ENCODE measurements at places on chromosomes 16 and 17.

DNA sequence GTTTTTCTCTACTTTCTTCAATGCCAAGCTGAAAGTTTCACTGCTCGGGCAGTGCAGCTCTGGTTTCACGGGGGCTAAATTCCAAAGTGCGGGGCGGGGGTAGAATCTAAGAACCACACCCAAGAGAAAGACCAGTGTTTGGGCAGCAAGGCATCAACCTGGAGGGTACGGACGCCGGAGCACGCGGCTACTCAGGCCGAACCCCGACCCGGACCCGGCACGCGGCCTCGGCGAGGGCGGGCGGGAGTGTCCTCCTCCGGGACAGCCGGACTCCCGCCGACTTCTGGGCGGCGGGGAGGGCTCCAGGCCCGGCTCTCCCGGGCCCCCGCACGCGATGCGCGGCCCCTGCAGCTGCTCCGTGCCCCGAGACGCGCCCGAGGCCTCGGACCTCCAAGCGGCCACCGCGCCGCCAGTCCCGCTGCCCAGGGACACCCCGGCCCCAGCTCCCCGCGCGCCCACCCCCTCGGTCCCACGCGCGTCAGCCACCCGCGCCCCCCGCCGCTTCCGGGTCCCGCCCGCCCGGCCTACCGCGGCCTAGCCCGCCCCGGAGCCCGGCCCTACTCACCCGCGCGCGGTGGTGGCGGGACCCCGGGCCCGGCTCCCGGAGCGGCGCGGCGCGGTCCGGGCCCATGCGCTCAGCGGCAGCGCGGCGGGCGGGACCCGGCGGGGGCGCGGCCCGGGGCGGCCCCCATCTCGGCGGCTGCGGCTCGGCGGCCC is 561 bp downstream of the AXIN1 start:
- DNase-seq = no peak

DNA sequence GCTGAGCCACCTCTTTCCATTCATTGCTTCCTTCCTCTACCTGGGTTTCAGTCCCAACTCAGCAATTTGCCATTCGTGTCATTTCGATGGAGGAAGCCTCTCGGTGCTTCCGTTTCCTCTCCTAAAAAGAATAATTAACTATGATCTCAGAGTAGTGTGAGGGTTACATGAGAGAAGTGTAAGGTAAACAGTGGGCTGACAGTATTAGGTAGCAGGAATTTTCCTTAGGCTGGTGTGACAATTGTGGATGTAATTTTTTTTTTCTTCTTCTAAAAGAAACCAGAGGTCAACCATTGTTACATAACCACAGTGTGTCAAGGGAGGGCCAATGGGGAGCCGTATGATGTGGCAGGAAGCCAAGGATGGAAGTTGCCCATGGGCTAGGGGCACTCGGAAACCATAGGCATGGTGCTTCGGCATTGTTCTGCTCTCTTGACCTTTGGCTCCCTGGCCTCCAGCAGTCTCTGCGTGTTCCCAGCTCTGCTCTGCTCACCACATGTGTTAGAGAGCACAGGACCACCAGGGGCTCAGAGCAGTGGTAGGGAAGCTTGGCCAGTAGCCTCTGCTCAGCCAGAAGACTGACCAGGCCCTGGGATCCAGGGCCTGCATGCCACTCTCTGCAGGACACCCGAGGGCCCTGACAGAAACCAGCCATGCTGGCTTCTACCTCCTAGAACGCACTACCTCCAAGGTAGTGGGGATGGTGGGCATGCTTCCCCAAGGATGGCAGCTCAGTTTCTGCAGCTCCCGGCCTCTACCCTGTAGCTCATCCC is 2.0 kb upstream of the TOP2A start:
- peak; percentile 64 for DNase-seq

- no peak for DNase-seq
Observed at GRCh38 chr16:8516471-8516870, 73.8 kb downstream of the TMEM114 start.

DNA sequence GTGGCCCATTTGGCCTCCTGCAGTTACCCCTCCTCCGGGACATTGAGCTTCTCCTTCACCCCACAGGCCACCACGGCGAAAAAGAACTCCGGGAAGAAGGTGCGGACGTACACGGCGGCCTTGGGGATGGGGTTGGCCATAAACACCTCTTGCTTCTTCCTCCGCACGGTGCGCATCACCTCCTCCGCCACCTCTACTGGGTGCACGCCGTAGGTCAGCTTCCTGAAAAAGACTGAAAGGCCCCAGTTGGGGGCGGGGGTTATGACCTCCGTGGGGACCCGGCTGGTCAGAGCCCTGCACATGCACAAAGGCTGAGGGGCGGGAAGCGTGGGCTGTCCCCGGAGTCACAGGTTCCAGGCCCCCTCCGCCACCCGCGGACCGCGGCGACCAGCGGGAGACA is 19.9 kb downstream of the DHRS7C start:
- no peak for DNase-seq

- DNase-seq = no peak
Observed at GRCh38 chr17:49787884-49788477, 500 bp upstream of the KAT7 start.

DNA sequence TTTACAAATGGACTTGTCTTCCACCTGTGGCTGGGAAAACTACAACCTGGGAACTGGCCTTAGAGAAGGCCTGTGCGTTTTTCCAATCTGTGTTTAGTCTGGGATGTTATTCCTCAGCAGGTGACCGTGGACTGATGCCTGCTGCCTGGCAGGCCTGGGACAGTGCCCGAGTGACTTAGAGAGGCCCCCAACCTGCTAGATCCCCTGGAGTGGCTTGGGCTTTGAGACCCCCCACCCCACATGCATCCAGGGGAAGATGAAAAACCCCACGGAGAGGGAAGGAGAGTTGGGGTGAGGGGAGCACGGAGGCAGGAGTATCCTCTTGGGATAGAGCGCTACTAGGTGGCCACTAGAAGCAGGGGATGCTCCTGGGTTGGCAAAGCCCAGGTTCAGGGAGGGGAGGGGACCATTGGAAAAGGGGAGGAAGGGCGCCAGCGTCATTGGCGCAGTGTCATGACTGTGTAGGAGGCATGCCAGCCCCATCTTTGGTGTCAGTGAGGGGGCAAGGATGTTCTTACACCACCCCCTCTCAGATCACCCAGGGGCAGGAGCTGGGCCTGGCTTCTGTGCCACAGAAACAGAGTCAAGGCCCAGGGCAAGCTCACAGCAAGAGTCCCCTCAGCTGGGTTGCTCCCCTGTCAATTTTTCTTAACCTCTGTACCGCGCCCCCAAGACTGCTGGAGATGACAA is 54.1 kb downstream of the MEAK7 start:
- DNase-seq = no peak

DNA sequence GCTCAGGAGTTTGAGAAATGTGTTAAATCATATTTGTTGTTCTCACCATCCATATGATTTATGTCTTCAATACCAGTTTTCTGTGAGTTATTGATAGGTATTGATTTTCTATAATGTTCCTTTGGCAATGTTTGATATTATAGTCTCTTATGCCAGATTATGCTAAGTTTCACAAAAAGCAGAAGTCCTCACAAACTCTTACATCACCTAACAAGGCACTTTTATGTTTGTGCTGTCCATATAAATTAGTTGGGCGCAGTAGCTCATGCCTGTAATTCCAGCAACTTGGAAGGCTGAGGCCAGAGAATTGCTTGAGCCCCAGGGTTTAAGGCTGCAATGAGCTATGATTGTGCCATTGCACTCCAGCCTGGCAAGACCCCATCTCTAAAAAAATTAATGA is 12.6 kb upstream of the UQCRC2 start:
- DNase-seq = no peak

DNA sequence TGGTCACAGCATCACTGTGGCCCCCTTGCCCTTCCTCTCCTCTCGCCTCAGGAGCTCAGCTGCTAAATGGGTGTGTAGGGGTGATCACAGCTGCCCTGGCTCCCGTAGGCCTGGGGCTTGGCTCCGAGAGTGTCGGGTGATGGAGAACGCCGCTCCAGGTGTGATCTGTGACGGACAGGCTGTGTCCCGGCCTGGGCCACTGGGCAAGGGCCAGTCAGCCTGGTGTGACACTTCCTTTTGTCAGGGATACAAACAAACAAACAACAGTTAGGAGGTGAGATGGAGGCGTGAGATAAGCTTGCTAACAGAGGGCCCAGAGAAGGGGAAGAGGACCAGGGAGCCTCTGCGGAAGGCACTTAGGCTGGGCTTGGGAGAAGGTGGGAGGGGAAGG is 2.0 kb downstream of the ADGRG1 start:
- no peak for DNase-seq

- no peak for DNase-seq
Observed at GRCh38 chr17:57281887-57282286, 25.6 kb downstream of the MSI2 start.

- DNase-seq = no peak
Observed at GRCh38 chr17:44593156-44593555, 35.9 kb downstream of the FZD2 start.

- no peak for DNase-seq
Observed at GRCh38 chr17:19579867-19580565, 46.4 kb downstream of the SLC47A1 start.

DNA sequence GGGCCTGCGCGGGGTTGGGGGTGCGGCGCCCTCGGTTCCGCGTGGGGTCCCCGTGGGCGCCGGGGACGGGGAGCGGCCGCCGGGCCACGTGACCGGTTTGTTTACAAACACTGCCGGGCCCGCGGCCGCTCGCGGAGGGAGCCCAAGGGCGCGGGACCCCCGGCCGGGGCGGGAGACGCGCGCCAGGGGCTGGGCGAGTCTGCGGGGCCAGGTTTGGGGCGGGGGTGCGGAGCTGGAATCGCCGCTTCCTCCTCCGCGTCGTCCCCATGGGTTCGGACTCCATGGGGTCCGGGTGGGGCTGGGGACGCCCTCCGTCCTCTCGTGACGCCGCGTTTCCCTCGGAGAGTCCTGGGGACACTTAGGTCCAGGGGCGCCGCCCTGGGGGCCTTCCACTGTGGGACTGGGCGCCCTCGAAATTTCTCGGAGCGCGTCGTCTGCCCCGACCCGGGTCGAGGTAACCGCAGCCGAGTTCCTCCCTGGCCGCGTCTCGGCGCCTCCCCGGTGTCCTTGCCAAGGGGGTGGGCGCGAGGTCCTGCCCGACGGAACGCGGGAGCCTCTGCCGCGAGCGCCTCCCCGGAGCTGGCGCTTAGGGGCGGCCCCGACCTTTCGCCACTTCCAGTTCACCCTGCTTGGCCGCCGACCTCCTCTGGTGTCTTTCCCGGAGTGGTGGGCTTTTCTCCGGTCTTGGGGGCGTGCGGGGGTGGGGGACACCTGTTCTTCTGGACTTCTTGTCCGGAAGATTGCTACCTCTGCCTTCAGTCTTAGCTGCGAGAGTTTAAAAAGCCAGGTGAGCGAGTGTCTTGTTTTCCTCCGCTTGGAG is 684 bp downstream of the YPEL2 start:
- DNase-seq = peak; percentile 21

GRCh38 chr16:11620243-11621003 is 33.7 kb upstream of the LITAF start:
- DNase-seq = no peak

DNA sequence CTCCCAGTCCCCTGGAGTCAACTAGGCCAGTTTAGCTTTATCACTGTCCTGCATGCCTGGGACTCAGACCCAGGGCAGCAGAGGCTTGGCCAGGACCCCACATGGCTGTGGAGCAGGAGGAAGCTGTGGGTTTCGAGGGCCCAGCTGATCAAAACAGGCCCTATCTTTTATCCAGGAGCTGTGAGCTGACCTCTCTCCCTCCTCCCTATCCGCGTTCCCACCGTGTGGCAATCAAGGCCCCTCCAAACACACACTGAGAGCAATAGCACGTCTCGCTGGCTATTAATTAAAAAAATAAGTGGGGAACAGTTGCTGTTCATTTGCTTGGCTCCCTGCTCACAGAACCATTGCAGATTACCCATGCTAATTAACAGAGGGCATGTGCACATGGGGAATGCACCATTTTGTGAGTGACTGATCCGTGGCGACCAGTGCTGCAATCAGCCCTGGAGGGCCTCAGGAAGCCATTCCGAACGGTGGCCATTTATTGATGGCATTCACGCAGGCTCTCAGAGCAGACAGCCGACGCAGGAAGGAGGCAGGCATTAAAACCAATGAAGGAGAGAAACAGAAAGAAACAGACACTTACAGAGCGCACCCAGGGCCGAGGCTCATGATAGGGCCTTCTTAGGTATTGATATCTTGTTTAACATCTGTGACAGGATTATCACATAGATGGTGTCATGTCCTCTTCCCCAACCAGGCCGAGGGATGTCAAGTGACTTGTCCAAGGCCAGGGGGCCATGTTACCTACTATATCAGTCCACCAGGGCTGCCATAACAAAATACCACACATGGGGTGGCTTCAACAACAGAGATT is 157.1 kb downstream of the KATNIP start:
- no peak for DNase-seq
